ENCODE measurements at places on chromosomes 6 and 20.

GRCh38 chr20:4170621-4171537, 155.5 kb upstream of the RNF24 start:
- peak; percentile 41 for DNase-seq

- no peak for DNase-seq
Measured at GRCh38 chr20:47551222-47551621, 49.5 kb downstream of the NCOA3 start.

- no peak for DNase-seq
Measured at GRCh38 chr20:48705240-48706115, 122.3 kb downstream of the PREX1 start.

DNA sequence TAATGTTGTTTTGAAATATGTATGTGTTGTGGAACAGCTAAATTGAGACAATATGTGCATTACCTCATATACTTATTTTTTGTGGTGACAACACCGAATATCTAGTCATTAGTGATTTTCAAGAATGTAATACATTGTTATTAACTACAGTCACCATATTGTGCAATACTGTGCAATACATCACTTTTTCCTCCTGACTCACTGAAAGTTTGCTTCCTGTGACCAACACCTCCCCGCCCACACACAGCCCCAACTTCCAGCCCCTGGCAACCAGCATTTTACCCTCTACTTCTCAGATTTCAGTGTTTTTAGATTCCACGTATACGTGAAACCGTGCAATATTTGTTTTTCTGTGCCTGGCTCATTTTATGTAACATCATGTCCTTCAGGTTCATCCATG, 627.9 kb downstream of the PRKN start:
- DNase-seq = peak; percentile 69

DNA sequence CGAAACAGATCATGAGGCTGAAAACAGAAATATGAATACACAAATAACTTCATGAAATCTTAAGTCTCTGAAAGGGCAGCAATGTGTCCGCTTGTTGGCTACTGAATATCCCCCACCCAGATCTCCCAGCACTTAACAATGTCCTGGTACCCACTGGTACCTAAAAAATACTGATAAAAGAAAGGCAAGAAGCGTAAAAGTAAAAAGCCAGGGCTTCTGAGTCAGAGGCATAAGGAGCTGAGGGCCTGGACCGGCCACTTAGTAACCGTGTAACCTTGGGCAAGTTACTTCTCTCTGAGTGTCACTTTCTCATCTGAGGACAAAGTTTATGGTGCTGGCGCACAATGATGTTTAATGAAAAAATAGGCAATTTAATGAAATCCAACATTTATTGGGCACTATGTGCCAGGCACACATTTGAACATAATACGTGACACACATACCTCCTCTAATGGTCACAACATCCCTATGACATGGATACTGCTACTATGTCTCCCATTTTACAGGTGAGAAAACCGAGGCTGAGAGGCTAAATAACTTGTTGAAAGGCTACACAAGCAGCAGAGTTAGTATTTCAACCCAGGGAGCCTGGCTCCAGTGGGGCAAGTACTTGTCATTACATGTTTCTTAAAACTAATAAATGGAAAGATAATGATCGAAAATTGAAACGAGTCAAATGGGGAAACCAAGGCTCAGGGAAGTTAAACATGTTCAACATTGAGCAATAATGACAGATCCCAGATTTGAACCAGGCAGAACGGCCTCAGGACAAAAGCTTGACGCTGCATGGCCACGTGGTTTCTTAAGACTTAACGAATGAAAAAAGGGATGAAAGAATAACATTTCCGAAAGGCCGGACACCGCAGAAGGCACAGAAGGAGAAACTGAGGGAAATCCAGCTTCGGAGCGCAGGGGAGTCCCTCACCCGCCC, 828 bp downstream of the TP53RK start:
- DNase-seq = peak; percentile 45

- no peak for DNase-seq
Measured at GRCh38 chr6:39642270-39642669, 82.9 kb downstream of the KIF6 start.

GRCh38 chr6:24053057-24053456, 73.0 kb upstream of the NRSN1 start:
- peak; percentile 3 for DNase-seq

DNA sequence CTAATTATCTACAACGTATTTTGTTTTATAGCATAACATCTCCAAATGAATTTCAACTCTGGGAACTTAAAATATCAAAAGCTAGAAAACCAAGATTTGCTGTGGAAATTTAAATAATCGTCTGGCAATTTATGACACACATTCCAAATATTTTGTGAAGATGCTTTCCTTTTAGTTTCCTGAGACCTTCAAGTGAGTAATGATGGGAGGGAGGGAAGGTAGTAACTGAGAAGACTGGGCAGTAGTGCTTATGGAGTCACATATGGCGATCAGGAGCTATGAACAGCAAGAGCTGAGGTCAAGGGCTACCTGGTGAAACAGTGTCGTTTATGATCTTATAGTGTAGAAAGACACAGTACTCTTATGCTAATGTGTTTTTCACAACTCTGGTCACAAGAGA, 178.2 kb upstream of the THEMIS start:
- no peak for DNase-seq

DNA sequence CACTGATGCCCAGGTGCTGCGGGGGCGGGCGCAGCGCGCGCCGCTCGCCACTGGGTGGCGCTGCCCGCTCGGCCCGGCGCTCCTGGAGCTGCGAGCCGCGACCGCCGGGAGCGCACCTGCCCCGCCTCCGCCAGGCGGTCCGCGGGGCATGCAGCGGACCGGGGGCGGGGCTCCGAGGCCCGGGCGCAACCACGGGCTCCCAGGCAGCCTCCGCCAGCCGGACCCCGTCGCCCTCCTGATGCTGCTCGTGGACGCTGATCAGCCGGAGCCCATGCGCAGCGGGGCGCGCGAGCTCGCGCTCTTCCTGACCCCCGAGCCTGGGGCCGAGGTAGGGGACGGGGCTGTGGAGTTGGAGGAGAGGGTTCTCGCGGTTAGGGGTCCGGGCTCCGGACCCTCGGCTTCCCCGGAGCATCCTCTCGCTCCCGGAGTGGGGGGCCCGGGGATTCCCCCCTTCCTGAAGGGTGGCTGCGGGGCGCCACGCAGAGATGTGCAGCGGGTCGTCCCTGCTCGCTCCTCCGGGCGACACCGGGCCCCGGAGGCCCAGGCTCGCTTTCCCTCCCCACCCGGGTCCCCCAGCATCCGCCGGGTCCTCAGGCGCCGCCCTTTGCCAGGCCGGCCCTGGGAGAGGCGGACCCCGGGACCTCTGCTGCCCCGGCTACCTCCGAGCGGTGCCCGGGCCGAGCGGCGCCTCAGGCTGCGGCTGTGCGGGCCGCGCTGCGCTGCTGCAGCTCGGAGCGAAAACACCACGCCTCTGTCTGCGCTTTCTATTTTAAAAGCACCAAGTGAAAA, at the start of gene BCAS4:
Gene BCAS4 (plus strand): TSS at position 216 of the 789 bp plus-strand sequence. CDS start 23 bp downstream, at position 239.
- DNase-seq = peak; percentile 96

GRCh38 chr6:158283304-158283980, 28.8 kb upstream of the TULP4 start:
- DNase-seq = peak; percentile 84

GRCh38 chr6:40614671-40615070, 27.5 kb upstream of the LRFN2 start:
- no peak for DNase-seq

DNA sequence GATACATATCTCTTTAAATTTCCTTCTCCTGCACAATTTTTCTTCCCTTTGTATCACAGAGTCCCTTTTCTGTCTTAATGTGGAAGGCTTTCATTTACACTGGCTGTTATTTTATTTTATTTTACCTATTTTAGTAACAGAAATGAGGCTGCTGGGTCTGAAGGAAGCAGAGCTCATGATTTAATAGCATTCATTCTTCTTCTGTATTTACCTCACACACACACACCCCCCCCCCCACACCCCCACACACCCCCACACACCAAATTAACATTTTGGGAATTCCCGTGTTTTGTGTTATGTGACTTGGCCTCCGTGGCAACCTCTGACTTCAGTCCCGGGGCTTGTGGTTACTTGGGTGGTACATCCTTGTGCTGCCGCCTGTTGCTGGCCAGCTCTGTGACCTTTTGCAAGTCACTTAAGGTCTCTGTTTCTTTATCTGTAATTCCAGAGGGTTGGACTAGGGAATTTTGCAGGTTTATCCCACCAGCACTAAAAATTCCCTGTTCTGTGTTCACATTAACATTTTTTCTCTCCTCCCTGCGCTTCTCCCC, 108.8 kb downstream of the TIAM2 start:
- peak; percentile 82 for DNase-seq

DNA sequence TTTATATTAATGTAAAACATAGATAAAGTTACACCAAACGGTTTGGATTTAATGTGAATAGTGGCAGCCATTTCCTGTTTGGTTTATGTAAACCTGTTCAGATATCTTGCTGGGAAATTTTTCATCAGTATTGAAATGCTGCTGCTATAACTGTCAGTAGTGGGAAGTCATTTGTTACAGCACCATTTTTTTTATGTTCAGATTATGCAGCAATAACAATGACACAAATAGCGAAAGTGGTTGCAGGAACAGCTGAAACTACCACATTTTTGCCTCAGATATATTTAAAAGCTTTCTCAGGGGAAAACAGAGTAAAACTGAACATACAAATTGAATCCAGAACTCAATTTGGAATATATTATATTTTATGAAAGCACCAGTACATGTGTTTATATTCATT, 128.8 kb upstream of the SIM1 start:
- DNase-seq = no peak

GRCh38 chr6:43291708-43292107, 6.4 kb upstream of the SLC22A7 start:
- DNase-seq = no peak

GRCh38 chr6:7919871-7920270, 9.3 kb upstream of the TXNDC5 start:
- peak; percentile 41 for DNase-seq

DNA sequence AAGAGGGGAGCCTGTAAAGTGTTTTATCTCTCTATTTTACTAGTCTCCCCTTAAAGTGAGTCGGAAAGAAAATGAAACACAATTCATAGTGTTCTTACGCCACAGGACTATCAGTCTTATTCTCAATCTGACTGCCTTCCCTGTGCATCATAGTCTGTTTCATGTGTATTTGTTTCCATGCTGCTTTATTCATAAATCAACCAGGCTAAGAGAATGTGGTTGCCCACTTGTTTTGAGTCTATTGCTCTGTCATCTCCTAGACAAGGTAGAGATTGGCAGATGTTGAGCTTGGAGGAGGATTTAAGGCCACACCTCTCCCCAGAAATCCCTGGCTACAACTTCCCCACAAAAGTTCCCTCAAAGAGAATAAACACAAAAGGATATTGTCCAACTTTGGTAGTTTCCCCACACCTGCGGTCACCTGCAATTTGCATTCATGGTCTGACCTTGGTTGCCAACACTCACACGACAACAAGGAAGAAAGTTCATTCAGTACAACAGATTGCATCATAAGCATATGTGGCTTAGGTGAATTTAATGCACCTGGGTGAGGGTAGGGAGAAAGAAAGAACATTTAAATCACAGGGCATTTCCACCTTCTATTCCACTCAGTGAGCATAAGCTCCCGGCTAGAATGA, 167.1 kb upstream of the FBXL4 start:
- DNase-seq = no peak

- DNase-seq = peak; percentile 83
Measured at GRCh38 chr6:163958646-163959045, 544.1 kb downstream of the QKI start.

DNA sequence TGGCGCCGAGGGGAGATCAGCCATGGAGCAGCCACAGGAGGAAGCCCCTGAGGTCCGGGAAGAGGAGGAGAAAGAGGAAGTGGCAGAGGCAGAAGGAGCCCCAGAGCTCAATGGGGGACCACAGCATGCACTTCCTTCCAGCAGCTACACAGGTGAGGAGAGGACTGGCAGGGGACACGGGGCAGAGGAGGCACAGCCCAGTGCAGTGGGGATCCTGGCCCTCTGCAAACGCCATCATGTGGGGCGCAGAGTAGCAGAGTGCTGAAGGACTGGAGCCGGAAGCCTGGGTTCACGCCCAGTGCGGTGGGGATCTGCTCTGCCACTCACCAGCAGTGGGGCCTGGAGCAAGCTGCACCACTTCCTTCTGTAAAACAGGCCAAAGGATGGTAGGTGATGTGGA, 41.1 kb upstream of the FANCE start:
- DNase-seq = no peak

- peak; percentile 20 for DNase-seq
Measured at GRCh38 chr6:87848616-87849015, 146.6 kb upstream of the AKIRIN2 start.

DNA sequence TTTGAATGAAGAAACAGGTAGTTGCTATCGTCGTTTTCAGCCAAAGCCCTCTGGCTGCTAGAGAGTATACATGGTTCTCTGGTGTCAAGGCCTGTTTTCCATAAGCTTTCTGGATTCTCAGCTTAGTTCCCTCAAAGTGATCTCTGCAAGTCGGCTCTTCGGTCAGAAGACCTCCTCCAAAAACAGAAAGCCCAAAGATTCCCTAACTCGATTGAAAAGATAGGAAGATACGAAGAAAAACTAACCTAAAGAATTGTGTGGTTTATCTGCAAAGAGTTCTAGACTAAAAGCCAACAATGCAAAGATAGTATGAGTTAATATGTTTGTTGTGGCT, 545 bp upstream of the ASCC3 start:
- DNase-seq = no peak

GRCh38 chr6:95240514-95240913, 336.8 kb upstream of the MANEA start:
- no peak for DNase-seq

DNA sequence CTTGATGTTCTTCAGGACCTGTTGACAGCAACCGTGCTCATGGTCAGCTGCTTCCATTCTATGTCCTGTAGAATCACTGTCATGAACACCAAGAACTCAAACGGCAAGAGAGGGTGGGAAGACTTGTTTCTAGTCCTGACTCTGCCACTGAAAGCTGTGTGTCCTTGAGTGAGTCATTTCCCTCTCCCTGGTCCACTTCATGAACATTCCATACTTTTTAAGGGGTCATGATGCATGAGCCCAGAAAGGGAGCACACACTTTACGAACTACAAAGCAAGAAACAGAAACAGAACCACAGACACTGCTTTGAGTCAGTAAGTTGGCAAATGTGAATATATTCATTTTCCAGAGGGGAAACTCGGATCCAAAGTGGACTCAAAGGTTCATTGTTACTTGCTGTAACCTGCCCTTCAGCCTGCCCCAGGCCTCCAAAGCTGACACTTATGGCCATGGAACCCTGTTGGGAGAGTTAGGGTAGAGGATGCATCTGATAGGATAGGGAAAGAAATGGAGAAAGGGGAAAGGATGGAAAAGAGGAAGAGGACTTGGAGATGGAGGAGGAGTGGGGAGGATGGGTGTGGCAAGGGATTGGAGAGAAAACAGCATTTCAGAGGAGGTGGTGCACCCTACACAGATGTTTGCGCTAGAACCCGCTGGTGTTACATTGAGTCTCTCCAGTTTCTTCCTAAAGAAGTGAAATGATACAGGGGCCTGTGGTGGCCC, 129.8 kb downstream of the FOXO3 start:
- no peak for DNase-seq
